ENCODE measurements at places on chromosomes 4 and X.

GRCh38 chr4:171650543-171650942 is 162.7 kb upstream of the GALNTL6 start:
- DNase-seq = no peak

GRCh38 chr4:5857199-5857598 is 35.7 kb downstream of the CRMP1 start:
- no peak for DNase-seq

- DNase-seq = no peak
Observed at GRCh38 chrX:10414156-10414824, 206.1 kb downstream of the MID1 start.

GRCh38 chr4:103201253-103201652 is 3.1 kb upstream of the CENPE start:
- no peak for DNase-seq

GRCh38 chr4:84336964-84337705 is 162.0 kb downstream of the NKX6-1 start:
- no peak for DNase-seq

DNA sequence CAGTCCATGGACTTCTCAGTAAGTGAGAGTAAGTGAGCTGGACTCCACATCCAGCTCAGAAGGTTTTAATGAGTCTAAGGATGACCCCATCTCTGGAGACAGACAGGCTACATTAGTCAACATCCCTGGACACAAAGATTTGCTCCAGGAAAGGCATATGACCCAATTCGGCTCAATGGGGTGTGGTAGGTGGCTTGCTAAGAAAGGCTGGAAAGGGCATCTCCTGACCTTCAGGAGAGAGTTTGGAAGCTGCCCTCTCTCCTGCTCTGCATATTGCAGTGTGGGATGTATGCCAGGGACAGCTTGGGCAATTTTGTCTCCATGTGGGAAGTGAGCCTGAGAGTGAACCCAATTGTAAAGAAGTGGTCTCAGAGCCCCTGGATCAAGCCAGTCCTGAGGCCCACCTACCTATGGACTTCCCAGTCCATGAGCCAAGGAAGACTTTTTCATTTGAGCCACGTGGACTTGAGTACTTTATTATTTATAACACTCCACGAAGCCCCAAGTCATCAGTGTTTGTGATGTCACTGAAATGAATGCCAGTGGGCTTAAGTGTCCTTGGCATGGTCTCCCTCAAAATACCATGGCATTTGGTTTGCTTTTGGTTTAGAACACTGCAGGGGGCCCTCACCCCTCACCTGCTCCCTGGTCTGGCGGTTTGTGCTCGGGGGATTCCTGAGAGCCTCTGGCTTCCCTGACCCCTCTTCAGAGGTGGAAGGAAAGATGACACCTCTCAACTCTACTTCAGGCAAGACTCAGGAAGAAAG is 10.4 kb upstream of the ABLIM2 start:
- DNase-seq = no peak

- DNase-seq = no peak
Observed at GRCh38 chr4:154838694-154839093, 57.6 kb downstream of the RBM46 start.

DNA sequence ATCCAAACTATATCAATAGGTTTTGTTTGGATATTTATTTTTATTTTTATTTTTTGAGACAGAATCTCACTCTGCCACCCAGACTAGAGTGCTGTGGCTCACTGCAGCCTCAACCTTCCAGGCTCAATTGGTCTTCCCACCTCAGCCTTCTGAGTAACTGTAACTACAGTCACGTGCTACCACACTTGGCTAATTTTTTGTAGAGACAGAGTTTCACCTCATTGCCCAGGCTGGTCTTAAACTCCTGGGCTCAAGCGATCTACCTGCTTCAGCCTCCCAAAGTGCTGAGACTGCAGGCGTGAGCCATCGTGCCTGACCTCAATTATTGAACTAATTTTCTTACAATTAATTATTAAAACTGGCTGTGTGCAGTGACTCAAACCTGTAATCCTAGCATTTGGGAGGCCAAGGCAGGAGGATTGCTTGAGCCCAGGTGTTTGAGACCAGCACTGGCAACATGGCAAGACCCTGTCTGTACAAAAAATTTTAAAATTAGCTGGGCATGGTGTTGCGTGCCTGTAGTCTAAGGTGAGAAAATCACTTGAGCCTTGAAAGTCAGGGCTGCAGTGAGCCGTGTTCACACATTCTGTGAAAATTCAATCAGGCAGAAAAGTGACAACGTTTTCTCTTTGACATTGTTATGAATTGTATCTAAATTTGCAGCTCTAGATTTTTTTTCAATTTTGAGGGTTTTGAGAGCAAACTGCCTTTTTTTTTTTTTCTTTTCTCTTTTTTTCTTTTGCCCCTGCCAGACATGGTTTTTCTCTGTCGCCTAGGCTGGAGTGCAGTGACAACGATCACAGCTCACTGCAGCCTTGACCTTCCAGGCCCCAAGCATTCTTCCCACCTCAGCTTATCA is 66.0 kb downstream of the UBE2K start:
- no peak for DNase-seq

- DNase-seq = no peak
Observed at GRCh38 chr4:147938496-147938895, 206.6 kb downstream of the ARHGAP10 start.

DNA sequence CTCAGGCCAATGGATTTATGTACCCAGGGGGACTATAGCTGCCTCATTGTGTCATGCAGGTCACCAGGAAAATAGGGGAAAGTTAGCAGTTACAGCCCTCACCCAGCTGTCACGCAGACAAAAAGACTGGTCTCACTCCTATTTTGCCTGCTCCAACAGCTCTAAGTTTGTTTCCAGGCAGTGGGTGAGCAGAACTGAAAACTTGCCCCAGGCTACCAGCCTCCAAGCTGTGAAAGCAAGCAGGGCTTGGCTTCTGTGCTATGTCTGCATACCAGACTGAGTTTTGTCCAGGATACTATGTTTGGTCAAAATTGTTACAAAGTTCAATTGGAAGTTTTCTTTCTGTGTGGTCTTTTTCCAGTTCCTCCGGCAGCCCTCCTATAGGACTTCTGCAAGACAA is 628.4 kb downstream of the FAM133A start:
- DNase-seq = no peak

- no peak for DNase-seq
Observed at GRCh38 chrX:47047989-47048388, 30.3 kb upstream of the RGN start.

DNA sequence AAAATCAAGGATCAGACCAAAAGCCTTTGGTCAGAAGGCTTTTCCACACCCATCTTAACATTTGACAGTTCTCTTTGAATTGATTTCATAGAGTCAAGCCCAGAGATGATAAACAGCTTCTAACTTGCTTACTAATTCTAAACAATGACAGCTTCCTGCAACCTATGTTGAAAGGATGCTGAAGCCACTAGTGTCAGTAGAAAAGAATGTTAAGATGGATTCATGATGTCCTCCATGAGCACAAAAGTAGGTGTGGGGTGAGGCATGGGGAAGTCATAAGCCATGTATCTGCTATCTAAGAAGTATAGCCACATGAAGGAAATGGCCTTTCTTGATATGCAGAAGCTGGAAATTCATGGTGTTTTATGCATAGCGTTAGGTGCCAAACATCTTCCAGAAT is 269.3 kb downstream of the DHX15 start:
- no peak for DNase-seq

- DNase-seq = no peak
Observed at GRCh38 chr4:137267024-137267423, 265.3 kb downstream of the PCDH18 start.

DNA sequence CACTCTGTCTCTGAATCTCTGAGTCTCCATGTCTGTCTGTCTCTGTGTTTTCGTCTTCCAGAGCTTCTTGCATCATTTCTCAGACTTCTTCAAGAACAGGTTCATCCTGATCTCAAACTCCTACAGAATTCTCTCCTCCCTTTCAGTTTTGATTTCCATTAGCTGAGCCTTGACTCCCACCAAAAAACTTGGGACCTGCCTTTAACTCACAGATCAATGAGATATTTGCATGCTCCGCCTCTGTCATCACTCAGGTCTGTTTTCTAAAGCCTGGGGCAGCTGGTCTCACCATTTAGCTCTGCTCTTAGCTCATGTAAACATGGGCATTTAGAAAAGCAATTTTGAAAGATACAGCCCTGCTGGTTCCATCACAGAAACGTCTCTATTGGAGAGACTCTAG is 8.6 kb downstream of the DAPP1 start:
- no peak for DNase-seq

DNA sequence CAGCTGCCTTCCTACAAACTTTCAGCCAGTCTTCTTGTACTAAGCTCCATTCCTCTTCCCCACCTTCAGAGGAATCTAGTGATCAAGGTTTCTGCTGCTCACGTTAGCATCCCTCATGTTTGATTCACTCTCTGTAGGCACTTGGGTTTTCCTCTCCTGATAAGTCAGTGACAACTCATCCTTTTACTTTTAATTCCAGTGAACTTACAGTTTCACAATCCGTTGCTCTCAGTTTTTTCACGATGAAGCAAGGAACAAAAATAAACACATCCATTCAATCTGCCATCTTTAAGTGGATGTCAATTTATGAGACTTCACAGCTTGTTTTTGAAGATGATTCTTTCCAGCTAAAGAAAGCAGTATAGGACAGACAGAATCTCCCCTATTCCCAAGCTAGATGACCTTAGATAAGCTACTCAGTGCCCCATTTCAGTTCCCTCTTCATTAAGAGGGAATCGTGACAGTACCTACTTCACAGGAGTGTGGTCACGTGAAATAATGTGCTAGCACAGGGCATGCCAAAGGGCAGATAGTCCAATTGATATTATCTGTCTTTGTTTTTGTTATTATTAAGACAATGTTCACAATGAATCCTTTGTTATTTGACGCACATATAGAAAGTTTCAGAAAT is 234.3 kb downstream of the PALLD start:
- no peak for DNase-seq

DNA sequence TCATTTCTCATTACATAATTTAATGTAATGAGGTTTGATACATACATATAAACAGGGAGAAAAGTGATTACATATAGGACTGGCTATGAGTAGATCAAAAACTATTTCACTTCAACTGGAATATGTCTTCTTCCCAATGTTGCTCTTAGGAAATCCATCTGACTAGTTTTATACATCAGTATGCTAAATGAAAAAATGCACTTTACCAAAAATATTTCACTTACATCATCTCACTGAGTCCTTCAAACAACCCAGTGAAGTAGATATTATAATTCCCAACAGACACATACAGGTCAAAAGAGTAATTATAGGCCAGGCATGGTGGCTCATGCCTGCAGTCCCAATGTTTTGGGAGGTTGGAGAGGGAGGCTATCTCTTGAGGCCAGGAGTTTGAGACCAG is 215.9 kb downstream of the MID1 start:
- no peak for DNase-seq

GRCh38 chr4:158277558-158277957 is 67.3 kb downstream of the TMEM144 start:
- no peak for DNase-seq

- no peak for DNase-seq
Observed at GRCh38 chr4:153169776-153170175, 34.5 kb upstream of the TRIM2 start.

DNA sequence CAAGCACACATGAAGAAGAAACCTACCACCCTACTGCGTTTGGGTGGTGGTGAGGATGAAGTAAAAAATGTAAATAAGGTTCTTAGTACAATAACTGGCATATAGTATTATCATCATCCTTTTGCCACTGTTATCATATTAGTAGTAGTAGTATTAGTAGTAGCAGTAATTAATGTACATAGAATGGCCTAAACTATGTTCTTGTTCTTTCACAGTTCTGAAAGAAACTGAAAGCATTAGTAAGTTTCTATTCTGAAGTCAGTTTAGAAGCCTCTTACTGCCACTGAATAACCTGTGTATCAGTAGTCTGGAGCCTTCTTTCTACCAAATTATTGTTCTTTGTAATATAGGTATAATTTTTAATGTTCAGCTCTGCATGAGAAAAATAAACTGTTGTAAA is 21.0 kb downstream of the COL4A6 start:
- no peak for DNase-seq
